Daoy (cell line): ENCODE measurements at places on chromosomes 3 and 15.

DNA sequence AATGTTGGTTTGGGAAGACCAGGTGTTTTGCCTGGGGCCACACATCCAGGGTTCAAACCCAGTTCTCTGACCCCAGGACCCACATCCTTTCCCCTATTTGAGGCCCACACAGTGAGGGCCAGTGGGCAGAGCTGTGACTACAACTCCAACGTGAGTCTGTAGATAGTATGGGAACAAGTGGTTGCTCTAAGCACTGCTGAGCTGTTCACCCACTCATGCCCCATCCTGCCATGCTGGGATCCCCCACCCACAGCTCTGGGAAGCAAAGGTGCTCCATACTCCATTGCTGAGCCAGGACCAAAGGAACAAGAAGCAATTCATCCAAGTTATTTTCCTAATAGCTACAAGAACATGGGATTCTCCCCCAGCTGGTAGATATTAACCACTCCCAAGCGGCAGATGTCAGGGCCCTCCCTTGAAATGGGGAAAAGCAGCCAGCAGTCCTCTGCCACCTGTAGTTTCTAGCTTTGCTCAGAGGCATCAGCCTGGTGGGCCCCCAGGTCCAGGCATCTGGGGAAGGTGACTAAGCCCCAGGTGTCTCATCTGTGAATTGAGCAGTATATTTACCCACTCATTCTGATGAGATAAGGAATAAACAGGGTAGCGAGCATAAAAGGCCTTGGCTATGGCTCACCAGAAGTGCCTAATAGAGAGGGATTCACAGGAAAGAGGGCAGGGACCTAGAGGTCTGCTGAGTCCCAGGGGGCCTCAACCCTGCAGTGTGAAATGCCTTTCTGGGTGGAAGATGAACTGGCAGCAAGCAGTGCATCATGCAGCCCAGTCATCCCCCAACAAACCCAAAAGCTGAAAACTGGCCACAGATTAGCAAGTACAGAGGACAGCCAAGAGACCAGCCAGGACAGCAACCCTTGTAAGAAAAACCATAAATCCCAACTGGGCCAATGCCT lies 33.4 kb downstream of the POC1A start:
- DNase-seq, result no peak

DNA sequence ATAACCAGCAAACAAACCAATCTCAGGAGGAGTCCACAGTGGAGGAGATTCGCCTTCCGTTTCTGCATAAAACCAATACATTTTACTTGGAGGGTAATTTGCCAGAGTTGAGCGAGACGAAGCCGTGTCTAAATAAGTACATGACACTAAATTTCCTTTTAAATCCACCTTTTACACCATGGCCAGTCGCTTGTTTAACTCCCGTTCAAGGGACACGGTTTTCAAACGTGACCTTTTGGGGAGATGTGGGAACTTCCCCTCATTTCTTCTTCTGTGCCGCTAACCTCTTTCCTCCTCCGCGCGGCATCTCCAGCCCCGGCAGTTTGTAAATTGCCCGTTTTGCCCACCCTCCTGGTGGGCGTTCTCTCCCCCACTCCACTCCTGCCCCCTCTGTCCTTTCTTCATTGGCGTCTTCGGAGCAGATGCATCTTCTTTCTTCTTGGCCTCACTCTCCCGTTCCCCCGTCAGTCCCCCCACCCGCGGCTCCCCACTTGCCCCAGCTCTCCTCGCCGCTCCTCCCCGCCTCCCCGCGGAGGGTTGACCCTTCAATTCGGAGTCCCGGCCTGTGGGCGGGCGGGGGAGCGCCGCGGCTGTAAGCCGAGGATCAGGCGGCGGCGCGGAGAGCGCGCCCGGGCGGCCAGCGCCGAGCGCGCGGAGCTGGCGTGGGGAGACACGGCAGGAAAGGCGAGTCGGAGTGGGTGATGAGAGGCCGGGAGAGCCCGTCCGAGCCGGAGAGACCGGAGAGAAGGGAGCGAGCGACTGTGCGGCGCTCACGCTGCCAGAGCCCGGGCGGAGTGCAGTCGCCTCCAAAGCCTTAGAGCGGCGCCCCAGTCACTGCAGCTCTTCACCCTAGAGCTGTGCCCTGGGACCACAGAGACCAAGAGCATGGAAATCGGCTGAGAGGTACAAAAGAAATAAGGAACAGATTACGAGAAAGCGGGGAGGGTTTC lies at the start of gene NLGN1:
Gene NLGN1, plus strand, starts transcription at position 584 of the 950 bp plus-strand sequence.
- peak; percentile 80 for DNase-seq

DNA sequence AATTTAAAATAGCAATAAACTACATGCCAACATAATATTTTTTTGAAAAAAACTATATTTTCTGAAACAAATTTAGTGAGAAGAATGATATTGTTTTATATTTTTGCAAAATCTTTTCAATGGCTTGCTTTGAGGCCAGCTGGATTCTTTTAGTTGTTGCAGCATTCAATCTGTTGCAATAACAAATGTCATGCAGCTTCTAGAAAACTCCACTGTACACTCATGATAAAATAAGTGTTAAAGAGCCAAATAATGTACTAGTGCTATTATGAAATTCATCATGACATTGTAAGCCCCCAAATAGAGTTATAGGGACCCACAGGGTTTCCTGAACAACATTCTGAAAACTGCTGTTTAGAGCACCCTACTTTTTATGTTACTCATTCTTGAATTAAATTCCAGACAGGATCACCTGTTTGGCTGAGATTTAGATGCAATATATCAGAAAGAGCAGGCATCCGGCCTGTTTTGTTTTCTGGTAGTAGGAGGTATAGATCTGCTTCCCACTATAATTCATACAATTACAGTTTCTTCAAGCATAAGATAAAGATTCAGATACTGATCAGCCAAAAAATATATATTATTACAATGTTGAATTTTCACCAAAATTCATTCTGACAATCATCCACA lies 703.0 kb upstream of the ZNF385D start:
- no peak for DNase-seq

DNA sequence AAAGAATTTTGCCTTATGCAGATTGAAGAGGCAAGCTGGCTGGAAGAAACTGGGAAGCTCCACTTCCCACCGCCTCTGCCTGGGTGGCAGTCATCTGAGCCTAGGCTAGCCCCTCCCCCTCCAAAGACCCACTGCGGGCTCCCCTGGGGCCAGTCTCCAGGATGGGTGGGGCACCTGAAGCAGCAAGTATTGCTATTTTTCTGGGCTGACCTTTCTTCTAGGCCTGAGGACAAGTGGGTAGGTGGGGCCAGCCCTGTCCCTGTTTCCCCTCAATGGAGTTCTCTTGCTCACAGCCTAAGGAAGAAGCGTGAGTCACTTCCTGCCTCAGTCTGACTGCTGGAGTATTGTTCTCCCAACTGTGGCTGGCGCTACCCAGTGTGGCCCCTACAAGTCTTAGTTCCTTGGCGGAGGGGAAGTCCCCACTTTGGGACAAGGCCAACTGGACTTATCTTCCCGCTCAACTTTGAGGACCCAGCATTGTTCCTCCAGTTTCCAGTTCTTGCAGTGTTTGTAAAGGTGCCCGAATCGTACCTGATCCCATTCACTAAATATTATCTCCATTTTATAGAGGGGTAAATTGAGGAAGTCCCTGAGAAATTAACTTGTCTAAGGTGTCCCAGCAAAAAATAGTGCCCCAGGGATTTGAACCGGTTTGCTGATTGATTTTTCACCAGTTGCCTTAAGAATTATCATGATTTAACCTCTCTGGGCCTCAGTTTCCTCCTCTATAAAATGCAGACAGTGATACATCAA lies 1.4 kb downstream of the FURIN start:
- peak; percentile 96 for DNase-seq

DNA sequence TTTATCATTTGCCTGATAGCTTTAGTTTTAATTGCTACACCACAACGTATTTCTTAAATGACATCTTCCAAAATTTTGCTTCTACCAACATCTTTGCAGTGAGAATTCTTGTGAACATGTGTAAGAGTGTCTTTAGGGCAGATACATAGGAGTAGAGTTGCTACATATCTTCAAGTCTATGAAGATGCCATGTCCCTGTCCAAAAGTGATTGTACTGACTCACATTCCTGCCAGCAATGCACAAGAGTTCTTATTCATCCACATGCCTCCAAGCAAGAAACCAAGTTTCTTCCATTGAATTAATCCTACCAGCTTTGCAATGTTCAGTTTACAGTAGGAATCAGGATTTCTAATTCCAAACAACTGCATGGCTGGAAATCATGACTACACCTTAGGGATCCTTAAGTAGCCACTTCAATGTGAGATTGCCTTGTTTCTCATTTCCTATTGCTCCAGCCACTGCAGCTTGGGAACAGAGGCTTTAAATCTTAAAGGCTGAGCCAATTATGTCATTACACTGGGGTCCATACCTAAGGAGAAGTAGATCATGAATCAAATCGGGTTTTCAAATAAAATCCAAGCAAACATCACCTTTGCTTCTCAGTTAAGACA lies 44.5 kb downstream of the BCL2L10 start:
- no peak for DNase-seq

DNA sequence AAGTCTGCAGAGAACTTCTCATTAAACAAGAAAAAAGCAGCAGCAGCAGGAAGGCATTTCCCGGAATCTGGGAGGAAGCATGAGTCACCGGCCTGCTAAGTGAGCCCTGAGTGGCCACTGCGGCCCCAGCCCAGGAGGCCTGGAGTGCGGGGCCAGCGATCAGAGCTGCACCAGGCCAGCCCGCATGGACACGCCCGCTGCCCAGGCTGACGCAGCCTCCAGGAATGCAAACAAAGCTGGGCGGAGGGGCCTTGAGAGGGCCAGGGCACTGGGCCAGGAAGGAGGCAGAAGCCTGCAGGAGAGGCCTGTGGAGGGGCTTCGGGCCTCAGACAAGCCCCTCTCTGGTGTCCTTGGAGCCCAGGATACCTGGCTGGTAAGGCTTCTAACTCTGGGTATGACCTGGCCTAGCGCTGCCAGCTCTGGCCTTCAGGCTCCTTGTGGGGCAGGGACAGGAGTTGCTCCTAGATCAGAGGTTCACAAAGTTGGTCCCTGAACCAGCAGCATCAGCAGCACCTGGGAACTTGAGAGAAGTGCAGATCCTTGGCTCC lies 101.2 kb downstream of the SMAD6 start:
- peak; percentile 98 for DNase-seq

DNA sequence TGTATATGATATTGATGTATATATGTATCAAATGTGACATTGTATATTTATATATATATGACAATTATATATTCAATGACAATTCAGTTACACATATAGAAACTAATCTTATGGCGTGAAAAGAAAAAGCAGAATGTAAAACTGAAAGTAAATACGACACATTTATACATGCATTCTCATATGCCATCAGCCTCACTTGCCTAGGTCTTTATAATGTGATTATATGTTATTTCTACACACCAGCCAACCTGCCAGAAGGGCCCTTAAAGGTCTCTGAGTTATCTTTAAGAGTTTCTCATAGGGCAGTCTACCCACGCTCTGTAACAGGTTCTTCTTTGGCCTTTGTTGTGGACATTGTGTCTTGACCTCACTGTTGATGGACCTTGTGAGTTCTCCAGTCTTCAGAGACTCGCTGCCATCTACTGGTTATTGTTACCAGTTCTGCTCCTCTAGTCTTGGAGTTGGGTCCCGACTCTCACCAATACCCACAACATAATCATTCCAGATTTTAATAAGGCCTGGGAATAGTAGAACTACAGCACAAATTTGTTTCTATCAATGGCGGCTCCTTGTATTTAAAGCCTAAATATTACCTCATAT lies 371.5 kb upstream of the GOLIM4 start:
- DNase-seq, result peak; percentile 27

- DNase-seq, result no peak
These were observed 68.7 kb upstream of the CGNL1 start for GRCh38 chr15:57307527-57308169.

DNA sequence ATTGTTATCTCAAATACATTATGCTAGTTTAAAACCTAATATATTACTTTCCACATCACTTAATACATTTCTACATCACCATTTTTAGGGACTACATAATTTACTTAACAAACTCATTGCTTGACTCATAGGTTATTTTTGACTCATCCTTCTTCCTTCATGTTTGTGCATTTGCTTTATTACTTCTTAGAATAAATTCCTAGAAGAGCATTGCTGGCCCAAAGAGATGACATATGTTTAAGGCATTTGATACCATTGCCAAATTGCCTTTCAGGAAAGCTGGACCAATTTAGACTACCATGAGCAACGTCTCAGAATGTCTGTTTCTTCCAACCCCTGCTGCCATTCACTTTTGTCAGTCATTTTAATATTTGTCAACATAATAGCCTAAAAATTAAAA lies 905.8 kb downstream of the IGSF11 start:
- peak; percentile 18 for DNase-seq

DNA sequence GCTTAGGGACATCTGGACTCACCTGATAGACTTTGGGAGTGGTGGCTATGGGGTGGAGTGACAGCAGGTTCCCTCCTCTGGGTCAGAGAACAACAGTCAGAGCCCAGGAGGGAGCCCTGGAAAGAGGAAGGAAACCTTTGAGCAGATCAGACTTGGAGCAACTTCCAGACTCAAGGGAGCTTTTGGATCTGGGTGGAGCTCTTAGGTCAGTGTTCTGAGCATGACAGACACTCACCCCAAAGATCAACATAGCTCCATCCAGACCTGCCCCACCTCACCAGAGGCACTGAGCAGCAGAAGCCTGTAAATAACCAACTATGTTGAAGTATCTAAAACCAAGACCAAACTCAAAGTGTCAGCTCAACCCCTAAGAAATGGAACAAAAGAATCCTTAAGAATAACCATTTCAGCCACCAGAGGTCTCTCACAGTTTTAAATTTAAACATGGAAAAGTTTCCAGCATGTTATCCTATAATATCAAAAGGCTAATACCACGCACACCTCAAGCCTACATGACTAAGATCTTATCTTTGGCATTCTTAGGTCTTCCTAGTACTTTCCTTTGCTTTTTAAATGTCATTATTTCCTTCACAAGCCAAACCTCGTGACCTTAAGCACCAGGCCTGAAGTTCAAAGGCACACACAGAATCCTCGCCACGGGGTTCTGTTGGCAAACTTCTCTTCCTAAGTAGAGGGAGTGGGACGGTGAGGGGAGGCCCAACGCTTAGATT lies 56.4 kb downstream of the UMPS start:
- DNase-seq, result no peak

DNA sequence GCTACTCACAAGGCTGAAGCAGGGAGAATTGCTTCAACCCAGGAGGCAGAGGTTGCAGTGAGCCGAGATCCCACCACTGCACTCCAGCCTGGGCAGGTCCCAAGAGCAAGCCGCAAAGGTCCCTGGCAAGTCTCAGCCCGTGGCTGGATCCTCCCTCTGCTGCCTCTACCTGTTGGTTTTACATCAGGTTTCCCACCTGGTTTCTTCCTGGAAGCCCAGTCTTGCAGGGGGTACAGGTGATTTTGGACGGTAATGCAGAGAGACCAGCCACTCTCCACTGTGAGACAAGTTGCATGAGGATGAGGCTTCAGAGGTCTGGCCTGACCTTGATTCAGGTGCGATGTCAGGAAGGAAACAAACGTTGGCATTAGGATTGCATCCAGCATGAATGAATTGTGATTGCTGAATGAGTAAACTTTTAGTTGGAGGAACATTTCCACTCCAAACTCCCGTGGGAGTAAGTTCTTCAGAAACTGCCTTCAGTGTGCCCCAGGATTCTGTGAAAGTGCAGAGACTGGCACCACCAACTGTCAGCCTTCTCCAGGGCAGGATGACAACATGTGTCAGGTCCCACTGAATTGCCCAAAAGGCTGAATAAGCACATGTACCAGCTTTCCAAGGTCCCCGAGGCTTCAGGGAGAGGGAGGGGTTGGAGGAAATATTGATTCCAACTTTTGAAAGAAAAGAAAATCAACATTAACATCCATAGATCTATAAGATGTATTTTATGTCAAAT lies 189.4 kb downstream of the TJP1 start:
- DNase-seq, result no peak
